ENCODE measurements at places on chromosomes 7 and 10.

DNA sequence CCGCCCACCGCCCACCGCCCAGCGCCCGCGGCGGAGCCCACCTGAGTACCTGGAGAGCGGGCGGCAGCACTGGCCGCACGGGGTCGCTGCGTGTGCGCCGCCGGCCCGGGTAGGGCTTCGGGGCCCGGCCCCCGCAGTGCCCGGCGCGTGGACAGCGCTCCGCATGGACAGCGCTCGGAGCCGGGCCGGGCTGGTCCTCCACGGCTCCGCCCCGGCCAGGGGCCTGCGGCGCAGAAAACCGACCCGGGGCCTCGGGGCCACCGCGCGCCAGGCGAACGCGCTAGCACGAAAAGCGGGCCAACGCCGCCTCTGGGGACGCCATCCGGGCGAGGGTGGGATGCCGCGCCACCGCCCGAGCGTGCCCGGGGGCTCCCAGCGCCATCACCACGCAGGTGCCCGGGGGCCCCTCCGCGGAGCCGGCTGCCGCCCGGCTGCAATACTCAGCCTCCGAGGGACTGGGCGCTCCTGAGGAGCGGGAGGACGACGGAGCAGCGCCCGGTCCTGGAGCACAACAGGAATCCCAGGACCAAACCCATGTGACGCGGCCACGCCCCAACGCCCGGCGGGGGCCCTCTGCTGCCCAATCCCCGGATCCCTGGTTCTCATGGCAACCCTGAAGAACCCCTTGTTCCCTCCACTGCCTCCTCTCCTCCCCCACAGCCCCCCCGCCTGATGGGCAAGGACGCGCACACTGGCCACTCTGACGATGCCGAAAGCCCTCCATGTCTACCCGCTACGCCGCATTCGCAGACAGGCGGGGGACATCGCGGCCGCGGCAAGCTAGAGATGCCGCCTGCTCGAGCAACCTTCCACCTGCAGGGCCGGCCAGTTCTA is at the start of gene GRB10:
GRB10 (minus strand) TSS at position 522 of the 834 bp plus-strand sequence. CDS start 50,574 bp downstream, outside the sequence.
- DNase-seq: peak; percentile 50
- H3K4me3 ChIP-seq: peak within 1 kb of the TSS; percentile 65
- peaks cover 28% of the 10 kb centered on the region for H3K27me3 ChIP-seq
- H3K4me1 ChIP-seq: peaks cover 23% of the 10 kb centered on the region

- H3K27me3 ChIP-seq: no peaks in the 10 kb centered on the region
- no peak overlapping the region for H3K27ac ChIP-seq
- no peak for DNase-seq
- H3K4me1 ChIP-seq: no peaks in the 10 kb centered on the region
- no peak overlapping the region for H3K4me3 ChIP-seq
- no peaks in the 10 kb centered on the region for H3K36me3 ChIP-seq
These were observed 66.9 kb upstream of the DOCK1 start for GRCh38 chr10:126838316-126838715.

- no peaks in the 10 kb centered on the region for H3K36me3 ChIP-seq
- H3K4me3 ChIP-seq: no peak overlapping the region
- H3K27ac ChIP-seq: no peak overlapping the region
- H3K27me3 ChIP-seq: no peaks in the 10 kb centered on the region
- no peaks in the 10 kb centered on the region for H3K4me1 ChIP-seq
These were observed 40.1 kb upstream of the PPP1R17 start for GRCh38 chr7:31646942-31647341.

DNA sequence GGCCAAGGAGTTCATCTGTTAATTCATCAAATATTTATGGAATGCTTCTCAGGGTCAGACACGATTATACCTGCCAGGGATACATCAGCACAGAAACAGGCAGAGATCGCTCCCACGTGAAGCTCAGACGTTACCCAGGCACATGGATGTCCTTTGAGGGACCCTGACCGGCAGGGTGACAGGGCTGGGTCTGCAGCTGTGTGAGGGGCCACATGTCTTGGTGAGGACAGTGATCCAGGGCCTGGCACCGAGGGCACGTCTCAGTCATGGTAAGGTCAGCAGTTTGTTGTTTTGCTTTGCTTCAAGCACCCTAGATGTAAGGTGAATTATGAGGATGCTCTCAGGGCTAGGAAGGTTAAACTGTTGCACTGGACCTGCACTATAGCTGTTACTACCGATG is 227.9 kb downstream of the WDR37 start:
- no peak overlapping the region for H3K4me3 ChIP-seq
- H3K27me3 ChIP-seq: peaks cover 28% of the 10 kb centered on the region
- H3K27ac ChIP-seq: no peak overlapping the region
- H3K4me1 ChIP-seq: peaks cover 12% of the 10 kb centered on the region
- H3K36me3 ChIP-seq: no peaks in the 10 kb centered on the region

DNA sequence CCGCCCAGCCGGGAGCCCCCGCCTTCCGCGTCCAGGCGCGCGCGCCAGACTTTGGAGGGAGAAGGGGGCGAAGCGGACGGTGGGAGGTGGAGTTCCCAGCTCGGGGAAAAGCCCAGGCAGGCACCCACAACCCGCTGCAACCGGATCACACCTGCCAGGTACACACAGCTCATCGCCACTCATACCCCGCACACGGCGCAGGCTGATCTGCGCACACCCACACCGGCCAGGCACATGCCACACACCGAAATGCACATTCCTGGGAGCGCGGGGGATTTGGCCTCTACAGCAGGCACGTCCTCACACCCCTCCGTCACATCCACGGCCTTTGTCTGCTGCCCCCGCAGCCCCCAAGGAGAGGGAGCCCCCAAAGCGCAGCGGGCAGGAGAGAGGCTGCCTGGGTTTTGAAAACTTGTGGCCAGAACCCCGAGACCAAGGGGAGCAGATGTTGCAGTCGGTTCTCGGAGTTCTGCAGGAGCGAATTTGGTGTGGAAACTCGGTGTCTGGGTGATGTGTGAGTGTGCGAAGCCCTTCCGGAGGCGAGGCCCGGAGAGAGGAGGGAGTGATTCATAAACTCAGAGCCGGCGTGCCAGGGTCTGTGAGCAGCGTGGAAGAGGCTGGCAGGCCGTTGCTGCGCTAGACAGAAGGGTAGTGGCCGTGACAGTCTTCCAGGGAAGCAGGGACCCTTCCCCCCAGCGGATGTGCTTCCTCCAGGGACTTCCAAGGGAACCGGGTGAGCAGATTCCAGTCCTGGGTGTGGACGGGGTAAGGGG is 734 bp downstream of the CHST3 start:
- peak; percentile 65 for DNase-seq
- peak overlapping the region; percentile 75 for H3K4me3 ChIP-seq
- H3K27me3 ChIP-seq: peaks cover 63% of the 10 kb centered on the region
- H3K36me3 ChIP-seq: no peaks in the 10 kb centered on the region
- H3K4me1 ChIP-seq: peaks cover 20% of the 10 kb centered on the region

- no peak for DNase-seq
- peaks cover 64% of the 10 kb centered on the region for H3K36me3 ChIP-seq
- H3K4me3 ChIP-seq: no peak overlapping the region
- no peak overlapping the region for H3K27ac ChIP-seq
- peaks cover 43% of the 10 kb centered on the region for H3K4me1 ChIP-seq
- no peaks in the 10 kb centered on the region for H3K27me3 ChIP-seq
These were observed 36.8 kb downstream of the OGDH start for GRCh38 chr7:44643206-44643605.

- H3K4me1 ChIP-seq: peaks cover 5% of the 10 kb centered on the region
- H3K36me3 ChIP-seq: no peaks in the 10 kb centered on the region
- no peak overlapping the region for H3K4me3 ChIP-seq
- H3K27me3 ChIP-seq: peaks cover 12% of the 10 kb centered on the region
- H3K27ac ChIP-seq: no peak overlapping the region
These were observed 6.9 kb downstream of the PAPOLB start for GRCh38 chr7:4854916-4855315.

- H3K27ac ChIP-seq: no peak overlapping the region
- DNase-seq: no peak
- H3K36me3 ChIP-seq: peaks cover 59% of the 10 kb centered on the region
- no peaks in the 10 kb centered on the region for H3K27me3 ChIP-seq
- no peak overlapping the region for H3K4me3 ChIP-seq
These were observed 9.9 kb downstream of the PPIF start for GRCh38 chr10:79357180-79357579.

DNA sequence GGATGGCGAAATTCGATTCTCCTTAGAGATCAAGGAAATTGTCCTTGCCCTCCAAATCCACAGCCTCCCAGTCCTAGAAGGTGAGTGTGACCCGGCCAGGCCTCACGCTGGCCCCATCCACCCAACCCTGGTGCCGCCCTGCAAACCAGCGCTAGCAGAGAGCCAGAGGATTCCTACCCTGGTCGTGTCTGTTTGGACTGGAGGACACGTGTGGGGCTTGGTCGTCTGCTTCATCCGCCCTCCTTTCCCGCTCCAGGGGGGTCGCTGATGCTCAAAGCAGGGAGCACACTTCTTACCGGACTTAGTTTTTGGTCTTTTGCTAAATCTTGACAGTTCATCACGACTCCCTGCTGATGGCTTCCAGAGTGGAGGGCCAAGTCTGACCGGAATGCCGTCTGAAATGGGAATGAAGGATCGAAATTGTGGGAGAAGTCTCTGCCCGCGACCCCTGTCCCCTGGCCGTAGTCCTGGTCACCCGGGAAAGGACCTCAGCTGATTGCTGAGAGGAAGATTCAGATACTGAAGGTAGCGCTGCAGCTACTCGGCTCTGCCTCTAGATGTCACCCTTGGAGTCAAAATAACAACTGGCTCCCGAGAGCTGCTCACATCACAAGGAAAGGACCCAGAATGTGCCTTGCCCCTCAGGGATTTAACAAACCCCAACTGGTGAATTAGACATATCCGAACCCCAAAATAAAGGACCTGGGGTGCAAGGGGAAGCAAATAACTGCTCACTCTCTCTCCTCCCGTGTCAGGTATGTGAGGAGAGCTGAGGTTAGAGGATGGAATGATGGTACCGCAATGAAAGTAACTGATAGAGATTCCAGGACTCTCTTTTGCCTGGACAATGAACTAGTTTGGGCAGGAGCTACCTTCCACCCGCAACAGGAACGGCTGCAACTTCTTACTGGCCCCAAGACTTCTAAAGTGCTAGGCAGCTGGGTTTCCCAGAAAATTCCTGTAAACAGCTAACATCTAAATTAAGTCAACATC is 23.5 kb upstream of the ORC5 start:
- no peak overlapping the region for H3K4me3 ChIP-seq
- H3K36me3 ChIP-seq: no peaks in the 10 kb centered on the region
- peaks cover 1% of the 10 kb centered on the region for H3K4me1 ChIP-seq
- H3K27ac ChIP-seq: no peak overlapping the region
- H3K27me3 ChIP-seq: peaks cover 23% of the 10 kb centered on the region

DNA sequence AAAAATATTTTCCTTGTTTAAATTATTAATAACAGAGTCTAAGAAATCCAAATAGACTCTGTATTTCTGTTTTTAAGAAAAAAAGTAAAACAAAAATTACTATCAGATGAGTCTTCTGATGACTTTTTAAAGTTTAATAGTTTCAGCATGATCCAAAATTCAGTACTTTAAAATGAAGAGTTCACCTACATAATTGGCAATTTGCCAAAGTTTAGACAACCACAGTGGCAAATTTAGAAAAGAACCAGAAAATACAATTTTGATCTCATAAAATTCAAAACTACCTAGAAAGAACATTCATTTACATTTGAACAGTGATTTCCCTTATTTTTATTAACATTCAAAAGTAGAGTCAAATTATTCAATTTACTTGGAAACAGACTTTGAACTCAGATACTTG is 56.1 kb downstream of the AGMO start:
- no peaks in the 10 kb centered on the region for H3K36me3 ChIP-seq
- no peaks in the 10 kb centered on the region for H3K27me3 ChIP-seq
- no peak for DNase-seq
- no peak overlapping the region for H3K4me3 ChIP-seq
- no peaks in the 10 kb centered on the region for H3K4me1 ChIP-seq
- H3K27ac ChIP-seq: no peak overlapping the region

DNA sequence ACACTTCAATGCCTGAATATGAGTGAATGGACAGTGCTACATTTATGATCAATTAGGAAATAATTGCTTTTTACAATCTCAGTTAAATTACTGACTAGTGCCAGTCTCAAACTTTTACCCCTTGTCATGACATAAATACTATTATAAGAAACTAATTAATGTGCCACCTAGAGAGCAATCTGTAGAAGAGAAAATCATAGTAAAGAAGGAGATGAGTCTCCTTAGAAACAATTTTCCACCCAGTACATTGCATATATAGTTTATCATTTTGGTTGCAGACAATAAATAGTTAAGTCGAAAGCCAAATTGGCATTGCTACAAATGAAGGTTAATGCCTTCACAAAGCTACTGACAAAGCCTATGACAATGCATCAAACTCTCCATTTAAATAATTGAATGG is 68.6 kb downstream of the SLC13A1 start:
- H3K27me3 ChIP-seq: no peaks in the 10 kb centered on the region
- no peaks in the 10 kb centered on the region for H3K36me3 ChIP-seq
- DNase-seq: no peak
- no peaks in the 10 kb centered on the region for H3K4me1 ChIP-seq
